Stimulated activated CD4-positive, alpha-beta T cell treated with anti-CD3 and anti-CD28 coated beads, Interleukin-1b, Interleukin-23, amount 100 ng/mL, for 1 hour (primary cell): ENCODE measurements at places on chromosomes 11 and 22.

GRCh38 chr22:38925571-38926041 is 31.8 kb upstream of the APOBEC3A start:
- no peak for DNase-seq

GRCh38 chr11:58526721-58527120 is 18.8 kb upstream of the OR5B21 start:
- DNase-seq, result no peak

GRCh38 chr11:75547617-75548058 is 14.4 kb upstream of the SERPINH1 start:
- DNase-seq, result no peak

- no peak for DNase-seq
Measured at GRCh38 chr11:126467471-126467870, 112.0 kb downstream of the ST3GAL4 start.

DNA sequence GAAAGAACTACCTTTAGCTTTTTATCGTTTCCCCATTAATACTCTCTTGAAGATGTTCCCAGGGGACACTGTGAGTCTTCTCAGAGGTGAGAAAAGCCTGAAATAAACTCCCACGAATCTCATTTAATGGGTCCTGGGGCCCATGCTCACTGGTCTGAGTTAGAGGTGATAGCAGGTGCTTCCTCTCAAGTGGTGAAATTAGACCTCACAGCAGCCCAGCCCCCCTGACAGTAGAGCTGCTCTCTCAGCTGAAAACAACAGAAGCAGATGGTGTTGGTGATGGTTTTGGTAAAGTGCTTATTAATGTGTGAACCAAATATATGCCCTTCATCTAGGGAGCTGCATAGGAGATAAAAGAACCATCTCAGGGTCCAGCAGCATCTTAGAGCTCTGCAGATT is 76.8 kb upstream of the VPREB1 start:
- no peak for DNase-seq

DNA sequence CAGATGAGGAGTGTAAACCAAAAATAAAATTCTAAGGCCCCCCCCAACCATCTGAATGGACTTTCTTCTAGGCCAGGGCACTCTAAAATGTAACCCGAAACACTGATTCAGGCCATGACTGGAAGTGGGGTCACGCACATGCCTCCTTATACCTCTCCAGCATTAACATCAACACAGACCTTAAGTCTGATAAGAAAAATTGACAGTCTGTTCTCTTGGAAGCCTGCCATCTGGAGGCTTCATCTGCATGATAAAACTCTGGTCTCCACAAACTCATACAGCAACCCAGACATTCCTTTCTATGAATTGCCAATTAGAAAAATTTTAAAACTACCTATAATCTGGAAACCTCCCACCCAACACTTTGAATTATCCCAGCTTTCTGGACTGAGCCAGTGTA is 3.9 kb upstream of the SERGEF start:
- DNase-seq, result no peak

DNA sequence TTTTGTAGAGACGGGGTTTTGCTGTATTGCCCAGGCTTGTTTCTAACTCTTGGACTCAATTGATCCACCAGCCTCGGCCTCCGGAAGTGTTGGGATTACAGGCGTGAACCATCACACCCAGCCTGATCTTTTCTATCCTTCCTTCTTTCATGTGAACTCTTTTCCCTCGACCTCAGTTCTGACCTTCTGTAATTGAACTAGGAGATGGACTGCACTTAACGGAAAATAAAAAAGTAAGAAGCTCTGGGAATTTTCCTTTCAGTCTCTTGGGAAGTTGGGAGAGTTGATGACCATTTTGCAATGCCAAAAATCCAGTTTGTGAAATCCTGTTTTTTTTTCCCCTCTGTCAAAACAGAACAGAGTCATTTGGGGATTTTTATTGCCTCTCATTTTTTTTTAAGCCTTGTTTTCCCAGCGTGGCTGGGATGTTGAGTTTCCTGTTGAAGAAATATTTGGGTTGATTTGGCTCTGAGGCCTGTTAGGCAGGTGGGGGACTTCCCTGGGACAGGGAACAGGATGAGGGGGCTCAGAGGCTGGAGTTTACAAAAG is 26.9 kb upstream of the CYB5R3 start:
- DNase-seq, result no peak

DNA sequence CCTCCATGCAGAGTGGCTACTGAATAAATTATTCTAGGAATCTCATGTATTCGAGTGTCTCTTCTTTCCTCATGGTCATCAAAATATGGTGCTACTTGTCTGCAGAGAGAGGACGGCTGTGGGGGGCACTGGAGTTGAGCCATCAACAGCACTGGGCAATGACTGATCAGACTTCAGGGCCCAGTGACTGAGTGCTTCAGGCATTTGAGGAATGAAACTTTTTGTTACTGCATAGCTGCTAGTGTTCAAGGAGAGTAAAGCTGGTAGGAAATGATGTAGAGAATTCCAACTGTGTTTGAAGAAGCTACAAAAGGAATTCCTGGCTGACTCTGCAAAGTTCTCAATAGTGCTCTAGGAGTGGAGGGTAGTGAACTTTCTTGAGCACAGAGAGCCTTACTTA is 277.7 kb downstream of the CADM1 start:
- DNase-seq, result no peak

- DNase-seq, result no peak
Measured at GRCh38 chr22:38228326-38228872, 26.6 kb downstream of the MAFF start.

- no peak for DNase-seq
Measured at GRCh38 chr22:24986816-24987215, 34.3 kb downstream of the KIAA1671 start.

DNA sequence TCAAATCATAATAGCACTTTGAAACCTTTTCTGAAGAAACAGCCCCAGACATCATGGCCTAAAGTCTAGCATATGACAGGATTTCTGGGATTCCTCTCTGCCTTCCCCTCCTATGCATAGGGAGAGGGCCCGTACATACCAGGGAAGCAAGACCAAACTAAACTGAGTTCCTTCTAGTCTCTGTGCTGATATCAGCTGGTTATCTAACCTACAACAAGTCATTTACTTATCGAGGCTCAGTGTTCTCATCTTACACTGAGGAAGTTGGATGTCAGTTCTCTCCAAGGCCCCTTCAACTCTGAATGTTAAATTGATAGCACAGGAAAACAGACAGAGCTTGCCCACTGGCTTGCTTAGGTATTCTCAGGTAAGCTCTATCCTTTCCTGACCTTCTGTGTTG is 17.0 kb upstream of the GRIK4 start:
- no peak for DNase-seq

GRCh38 chr11:98561252-98561651 is 459.5 kb upstream of the CNTN5 start:
- no peak for DNase-seq

- DNase-seq, result no peak
Measured at GRCh38 chr22:17549183-17549582, 14.1 kb upstream of the SLC25A18 start.

GRCh38 chr11:134783234-134783633 is 371.2 kb upstream of the B3GAT1 start:
- no peak for DNase-seq

GRCh38 chr11:65867284-65868071 is 5.1 kb downstream of the EFEMP2 start:
- DNase-seq, result no peak

GRCh38 chr22:36319595-36320497 is 66.9 kb downstream of the APOL1 start:
- DNase-seq, result no peak

DNA sequence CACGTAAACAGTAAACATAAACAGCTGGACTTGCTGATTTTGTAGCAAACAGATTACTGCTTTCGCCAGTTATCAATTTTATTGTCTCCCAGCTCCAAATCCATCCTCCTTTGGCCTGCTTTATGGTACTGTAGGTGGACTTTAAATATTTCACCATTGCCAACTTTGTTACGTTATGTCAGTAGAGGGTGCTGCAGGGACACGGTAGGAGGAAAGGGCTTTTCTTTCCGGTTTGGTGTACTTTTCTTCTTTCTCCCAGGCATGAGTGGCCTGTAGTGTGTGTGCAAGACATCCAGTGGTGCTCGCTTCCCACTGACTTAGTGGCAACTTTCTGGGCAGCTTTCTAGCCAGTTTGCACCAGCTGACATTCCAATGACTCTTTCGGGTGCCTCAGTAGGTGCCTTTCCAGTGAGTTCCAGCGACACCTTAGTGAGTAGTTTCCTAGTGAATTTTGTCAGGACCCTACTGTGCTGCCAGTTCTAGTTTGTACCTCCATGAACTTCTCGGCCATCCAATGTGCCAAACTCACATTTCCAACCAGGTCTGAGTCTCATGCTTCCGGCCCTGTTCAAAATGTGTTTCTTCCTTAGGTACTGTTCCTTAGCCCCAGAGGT is 267.6 kb upstream of the TENM4 start:
- DNase-seq, result no peak

GRCh38 chr11:44446366-44446762 is 119.1 kb upstream of the CD82 start:
- no peak for DNase-seq

DNA sequence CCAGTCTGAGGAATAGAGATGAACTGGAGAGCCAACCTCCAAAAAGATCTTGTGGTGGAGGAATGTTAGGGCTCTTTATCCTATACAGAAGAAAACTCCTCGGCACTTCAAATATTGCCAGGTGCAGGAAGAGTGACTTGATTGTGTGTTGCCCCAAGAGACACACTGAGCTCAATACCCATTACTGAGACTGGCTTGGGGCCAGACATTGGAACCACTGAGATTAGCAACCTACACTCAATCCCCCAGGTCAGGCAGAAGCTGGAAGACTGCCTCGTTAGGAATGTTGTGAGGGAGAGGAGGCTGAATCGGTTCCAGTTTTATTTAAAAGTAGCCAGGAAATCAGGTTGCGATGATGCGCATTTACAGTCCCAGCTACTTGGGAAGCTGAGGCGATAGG is 2.4 kb upstream of the SGSM3 start:
- DNase-seq, result no peak

GRCh38 chr22:38871360-38872171 is 450 bp downstream of the CBX6 start:
- no peak for DNase-seq

- DNase-seq, result no peak
Measured at GRCh38 chr11:132595711-132596134, 936.6 kb downstream of the OPCML start.

- no peak for DNase-seq
Measured at GRCh38 chr11:66316849-66317251, at the start of gene CD248. TSS of gene CD248 (minus strand) at chr11:66317044. CDS start at chr11:66317027, 17 bp downstream.

- no peak for DNase-seq
Measured at GRCh38 chr11:16382638-16383380, 26.5 kb upstream of the SOX6 start.

GRCh38 chr11:132881622-132882021 is 650.7 kb downstream of the OPCML start:
- no peak for DNase-seq

DNA sequence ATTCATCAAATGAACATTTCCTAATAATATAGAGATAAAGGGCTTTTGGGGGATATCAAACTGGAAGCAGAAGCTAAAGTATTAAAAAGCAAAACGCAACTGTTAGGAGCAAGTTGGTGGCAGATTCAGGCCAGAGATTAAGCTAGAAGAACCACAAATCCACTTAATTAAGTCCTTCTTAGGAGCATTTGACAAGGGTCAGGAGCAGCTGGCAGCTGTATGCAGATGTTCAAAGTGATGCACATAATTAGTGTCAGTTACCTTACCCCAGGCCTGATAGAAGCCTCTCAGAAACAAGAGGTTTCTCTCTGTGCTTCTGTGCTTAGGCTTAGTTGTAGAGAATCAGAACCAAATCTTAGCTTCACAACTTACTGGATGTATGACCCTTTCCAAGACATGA is 546.5 kb upstream of the ANO5 start:
- no peak for DNase-seq

GRCh38 chr11:47997063-47998053 is 17.0 kb downstream of the PTPRJ start:
- DNase-seq, result no peak

GRCh38 chr22:49044776-49045175 is 782.9 kb downstream of the BRD1 start:
- DNase-seq, result no peak

- DNase-seq, result no peak
Measured at GRCh38 chr11:10601837-10602236, 33.4 kb upstream of the LYVE1 start.

GRCh38 chr11:26150031-26150430 is 181.9 kb upstream of the ANO3 start:
- no peak for DNase-seq

GRCh38 chr11:59263225-59263894 is 50.6 kb upstream of the MPEG1 start:
- no peak for DNase-seq

- DNase-seq, result no peak
Measured at GRCh38 chr22:27748751-27749191, 52.8 kb downstream of the MN1 start.

DNA sequence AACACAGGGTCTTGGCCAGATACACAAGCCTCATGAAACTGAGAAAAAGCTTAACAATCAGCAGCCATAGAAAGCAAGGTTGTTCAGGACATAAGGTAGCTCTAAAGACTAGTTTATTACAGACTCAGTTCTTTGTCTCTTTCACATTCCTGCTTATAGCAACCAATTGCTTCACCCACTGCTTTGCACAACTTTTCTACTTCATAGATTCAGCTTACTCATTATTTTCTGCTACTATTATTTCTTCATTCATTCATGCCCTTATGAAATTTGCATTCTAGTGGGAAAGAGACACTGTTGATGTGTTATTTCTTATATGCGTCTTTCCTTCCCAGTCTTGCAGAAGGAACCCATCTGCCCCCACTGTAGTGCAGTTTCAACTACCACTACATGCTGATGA is 4.7 kb downstream of the CCDC34 start:
- DNase-seq, result no peak

GRCh38 chr11:61746442-61747191 is 5.8 kb upstream of the MYRF start:
- no peak for DNase-seq

DNA sequence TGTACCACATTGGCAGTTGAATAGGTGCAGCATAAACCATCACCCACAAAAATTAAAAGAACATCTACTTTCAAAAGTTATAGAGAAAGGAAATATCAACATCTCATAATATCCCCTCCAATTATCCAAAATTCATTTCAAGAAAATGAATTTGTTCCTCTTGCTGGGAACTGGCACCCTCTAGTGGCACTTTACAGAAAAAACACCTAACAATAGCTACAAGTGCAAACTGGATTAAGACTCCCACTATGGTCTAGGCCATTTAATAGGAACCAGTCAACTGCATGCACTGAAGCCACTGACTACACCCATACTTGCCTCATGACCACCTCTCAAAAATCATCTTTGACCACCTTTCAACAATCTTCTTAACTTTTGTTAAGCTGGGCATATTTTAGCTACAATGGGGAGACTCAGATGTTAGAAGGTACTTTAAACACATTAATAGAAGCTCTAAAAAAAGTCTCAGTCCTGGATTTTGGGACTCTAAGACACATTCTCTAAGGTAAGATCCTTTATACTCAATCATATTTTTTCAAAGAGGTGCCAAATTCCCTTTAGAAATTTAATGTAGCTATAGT is 17.3 kb downstream of the TRAF6 start:
- DNase-seq, result no peak

DNA sequence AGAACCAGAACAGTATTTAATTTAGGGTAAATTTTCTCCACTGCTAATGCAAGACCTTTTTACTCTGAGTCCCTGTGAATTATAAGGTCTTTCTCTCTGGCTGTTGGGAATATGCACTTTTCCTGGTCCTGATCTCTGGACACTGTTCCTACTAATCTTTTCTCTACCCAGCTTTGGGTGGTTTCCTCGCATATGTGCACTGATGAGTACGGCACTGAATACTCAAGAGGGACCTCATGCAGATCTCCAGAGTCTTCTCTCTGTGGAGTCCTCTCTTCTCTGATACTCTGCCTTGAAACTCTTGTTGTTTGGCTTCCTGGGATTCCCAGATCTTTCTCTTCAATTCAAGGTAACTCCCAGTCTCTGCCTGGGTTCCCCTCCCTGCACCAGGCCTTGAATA is 14.0 kb downstream of the KCTD14 start:
- no peak for DNase-seq
